ENCODE measurements at places on chromosomes 11 and 22. TPM values are rescaled to one million over a fixed set of nuclear protein-coding genes. Genes with fewer than 3 reads are reported as not detected.

The APOA1 gene
- 0.29 TPM for total RNA-seq

The XKR3 gene
- not detected for total RNA-seq

The OR6T1 gene
- not detected for total RNA-seq

DNA sequence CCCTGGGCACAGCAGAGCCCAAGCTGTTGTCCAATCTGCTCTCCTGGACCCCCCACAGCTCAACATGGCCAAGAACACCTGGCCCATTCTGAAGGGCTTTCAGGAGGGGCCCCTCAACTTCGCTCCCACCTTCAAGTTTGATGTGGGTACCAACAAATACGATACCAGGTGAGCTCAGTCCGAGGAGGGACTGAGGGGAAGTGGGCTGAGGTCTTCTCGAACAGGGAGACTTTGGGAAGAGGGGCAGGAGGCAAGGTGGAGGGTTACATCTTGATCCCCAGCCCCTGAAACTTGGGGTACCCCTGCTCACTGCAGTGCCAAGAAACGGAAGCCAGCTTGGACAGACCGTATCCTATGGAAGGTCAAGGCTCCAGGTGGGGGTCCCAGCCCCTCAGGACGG is 5.4 kb downstream of the INPP5J start:
- DNase-seq, result peak; percentile 88

- DNase-seq, result no peak
Observed at GRCh38 chr11:65295001-65295400, 19.7 kb upstream of the CDC42EP2 start.

DNA sequence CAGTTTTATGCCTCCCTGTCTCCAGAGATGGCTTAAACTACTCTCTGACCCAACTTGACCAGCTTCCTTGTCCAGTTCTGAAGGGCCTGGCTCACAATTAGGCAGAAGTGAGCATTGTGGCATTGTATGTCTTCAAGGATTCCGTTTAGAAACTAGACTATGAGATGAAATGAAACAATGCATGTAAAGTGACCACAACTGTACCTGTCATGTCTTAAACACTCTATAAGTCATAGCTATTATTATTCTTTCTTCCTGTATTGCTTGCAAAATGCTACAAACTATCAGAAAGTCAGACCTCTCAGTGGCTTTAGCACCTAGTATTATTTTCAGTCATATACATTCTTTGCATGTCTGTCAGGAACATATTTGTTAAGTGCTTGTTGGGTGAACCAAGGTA is 127.9 kb upstream of the MTMR2 start:
- DNase-seq, result no peak

- peak; percentile 58 for DNase-seq
Observed at GRCh38 chr22:49548356-49549202, 279.1 kb downstream of the BRD1 start.

DNA sequence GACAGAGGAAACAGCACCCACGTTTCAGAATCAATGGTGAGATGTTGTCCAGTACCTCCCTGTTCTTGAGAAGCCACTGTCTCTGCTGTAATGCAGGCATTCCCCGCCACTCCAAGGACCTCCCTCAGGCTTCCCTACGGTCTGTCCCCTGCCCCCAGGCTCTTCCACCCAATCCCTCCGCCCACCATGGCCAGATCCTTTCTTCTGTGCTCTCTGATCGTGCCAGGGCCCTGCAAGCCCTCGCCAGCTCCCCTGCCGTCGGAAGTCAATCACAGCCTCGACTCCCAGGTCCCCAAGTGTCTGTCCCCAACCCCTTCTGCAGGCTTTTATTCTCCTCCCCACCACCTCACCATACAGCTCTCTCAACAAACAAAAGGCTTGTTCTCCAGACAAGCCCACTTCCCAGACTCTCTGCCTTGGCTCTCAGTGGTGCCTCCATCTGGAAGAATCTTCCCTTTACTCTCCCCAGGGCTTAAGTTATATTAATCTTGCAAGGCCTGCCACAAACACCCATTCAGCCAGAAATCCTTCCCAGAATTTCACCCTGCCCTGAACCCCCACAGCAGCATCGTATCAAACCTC is 13.7 kb downstream of the SCN4B start:
- peak; percentile 66 for DNase-seq

GRCh38 chr11:123702696-123703095 is 38.8 kb downstream of the ZNF202 start:
- no peak for DNase-seq

- peak; percentile 90 for DNase-seq
Observed at GRCh38 chr22:24969560-24970301, 17.2 kb downstream of the KIAA1671 start.

DNA sequence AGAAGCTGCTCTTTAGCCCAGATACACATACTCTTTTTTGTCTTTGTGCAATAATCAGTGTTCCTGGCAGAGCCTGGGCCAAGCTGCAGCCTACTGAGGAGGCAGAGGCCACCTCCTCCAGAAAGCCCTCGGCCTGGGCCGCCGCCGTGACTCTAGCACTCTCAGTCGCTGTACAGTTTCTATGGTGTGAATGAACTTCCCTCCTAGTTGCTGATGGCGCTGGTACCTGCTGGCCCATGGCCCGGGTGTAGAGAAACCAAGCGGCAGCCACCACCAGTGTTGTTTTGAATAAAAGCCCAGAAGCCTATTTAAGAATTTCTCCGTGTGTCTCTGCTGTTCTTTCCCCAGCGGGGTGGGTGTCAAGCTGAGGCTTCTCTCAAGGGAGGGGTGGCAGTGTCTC is 118.9 kb downstream of the CACNA1I start:
- peak; percentile 71 for DNase-seq

GRCh38 chr11:109018639-109019038 is 353.8 kb downstream of the DDX10 start:
- DNase-seq, result no peak

DNA sequence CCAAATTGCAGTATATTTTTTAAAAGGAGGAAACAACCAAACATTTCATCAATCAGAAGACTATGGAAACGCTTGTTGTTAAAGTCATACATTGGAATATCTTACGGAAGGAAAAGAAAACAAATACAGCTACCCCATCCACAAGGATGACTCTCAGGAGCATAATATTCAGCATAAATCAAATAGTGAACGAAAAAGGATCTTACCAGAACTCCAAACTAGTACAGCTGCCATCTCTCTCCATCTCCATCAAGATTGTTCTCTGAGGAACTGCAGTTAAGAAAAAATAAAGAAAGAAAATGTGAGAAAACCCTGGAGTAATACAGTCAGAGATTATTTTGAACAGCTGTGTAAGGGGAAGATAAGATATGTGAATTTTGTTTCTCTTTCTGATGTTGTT is 299.8 kb upstream of the CNTN5 start:
- DNase-seq, result no peak

Data from osteoblast (primary cell).